T-helper 1 cell (primary cell): ENCODE measurements at places on chromosomes 7 and 10.

DNA sequence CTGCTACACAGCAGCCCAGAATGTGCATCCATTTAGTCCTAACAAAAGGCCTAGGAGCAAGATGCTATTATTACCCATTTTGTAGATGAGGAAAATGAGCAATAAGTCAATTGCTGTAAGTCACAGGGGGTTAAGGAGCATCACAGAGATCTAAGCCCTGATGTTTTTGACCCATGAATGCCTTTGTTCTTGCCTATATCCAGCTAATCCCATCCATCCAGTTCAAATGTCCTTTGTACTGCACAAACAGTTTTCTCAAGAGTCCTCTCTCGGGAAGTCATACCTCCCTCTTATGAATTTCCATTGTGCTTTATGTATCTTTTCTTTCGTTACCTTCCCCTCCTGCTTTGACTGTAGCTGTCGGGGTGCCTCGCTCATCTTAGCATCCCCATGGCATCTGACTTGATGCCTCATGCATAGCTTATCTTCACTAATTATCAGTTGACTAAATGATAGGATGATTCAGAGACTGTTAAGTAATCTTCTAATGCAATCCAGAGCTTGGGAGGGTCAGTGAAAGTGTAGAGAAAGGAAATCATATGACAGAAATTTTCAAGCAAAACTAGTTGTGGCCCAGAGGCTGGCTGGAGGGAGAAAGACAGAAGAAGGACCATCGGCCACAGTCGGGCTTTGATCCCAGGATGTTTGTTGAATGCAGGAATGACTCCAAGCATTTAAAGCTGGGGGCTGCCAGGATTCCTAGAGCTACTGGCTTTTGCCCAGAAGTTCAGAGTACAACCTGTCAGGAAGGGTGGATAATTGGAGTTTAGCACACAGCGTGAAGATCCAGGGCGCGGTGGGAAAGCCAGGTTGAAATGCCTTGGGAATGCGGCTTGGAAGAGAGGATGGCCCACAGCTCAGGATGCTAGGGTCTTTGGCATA lies 23.5 kb downstream of the BLVRA start:
- no peak for DNase-seq

GRCh38 chr7:1842321-1843221 lies 172.5 kb downstream of the ELFN1 start:
- no peak for DNase-seq

- DNase-seq: no peak
Measured at GRCh38 chr10:77072836-77073662, 564.6 kb downstream of the KCNMA1 start.

- DNase-seq: no peak
Measured at GRCh38 chr7:35630024-35630972, 64.6 kb downstream of the HERPUD2 start.

GRCh38 chr7:105212212-105212611 lies 176.5 kb downstream of the SRPK2 start:
- DNase-seq: no peak

DNA sequence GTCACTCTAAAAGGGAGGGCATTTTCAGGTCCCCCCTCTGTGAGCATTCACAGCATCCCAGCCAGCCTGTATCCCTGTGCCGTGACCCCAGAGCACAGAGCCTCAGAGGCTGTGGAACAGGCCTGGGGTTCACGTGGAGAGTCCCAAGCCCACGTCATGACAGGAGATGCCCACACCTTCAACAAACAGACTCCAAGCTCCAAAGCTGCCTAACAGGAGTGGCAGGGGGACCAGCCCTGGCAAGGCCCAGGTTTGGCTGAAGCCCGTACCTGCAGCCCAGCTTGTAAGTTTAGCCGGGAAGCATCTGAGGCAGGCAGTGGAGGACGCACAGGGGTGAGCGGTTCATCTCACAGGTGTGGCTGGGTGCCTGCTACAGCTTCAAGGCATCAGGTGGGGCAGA lies 33.5 kb downstream of the LHPP start:
- DNase-seq: no peak

DNA sequence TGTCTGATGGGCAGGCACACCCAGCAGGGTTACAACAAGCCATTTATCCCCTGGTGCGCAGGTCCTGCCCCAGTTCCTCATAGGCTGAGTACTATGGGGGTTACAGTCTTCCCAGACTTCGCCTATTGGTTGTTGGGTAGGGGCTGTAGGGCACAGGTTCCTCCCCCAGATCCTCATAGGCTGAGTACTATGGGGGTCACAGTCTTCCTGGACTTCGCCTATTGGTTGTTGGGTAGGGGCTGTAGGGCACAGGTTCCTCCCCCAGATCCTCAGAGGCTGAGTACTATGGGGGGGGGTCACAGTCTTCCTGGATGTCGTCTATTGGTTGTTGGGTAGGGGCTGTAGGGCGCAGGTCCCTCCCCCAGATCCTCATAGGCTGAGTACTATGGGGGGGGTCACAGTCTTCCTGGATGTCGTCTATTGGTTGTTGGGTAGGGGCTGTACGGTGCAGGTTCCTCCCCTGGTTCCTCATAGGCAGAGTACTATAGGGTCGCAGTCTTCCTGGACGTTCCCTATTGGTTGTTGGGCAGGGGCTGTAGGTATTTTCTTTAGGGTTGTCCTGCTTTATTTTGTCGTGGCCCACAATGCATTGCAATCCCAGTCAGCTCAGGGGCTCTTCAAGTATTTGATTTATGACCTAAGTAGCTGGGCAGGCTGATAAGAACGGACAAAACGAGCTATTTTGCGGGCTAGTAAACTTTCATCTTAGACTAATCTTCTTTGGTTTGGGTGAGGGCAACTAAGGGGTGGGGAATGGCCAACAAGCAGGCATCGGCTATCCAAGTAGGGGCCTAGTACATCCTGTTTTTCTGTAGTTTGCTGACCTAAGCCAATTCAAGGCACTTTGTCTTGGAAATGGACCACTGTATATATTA lies 3.4 kb downstream of the LRRC27 start:
- no peak for DNase-seq

GRCh38 chr10:103676851-103677417 lies 178.4 kb downstream of the SH3PXD2A start:
- DNase-seq: no peak

DNA sequence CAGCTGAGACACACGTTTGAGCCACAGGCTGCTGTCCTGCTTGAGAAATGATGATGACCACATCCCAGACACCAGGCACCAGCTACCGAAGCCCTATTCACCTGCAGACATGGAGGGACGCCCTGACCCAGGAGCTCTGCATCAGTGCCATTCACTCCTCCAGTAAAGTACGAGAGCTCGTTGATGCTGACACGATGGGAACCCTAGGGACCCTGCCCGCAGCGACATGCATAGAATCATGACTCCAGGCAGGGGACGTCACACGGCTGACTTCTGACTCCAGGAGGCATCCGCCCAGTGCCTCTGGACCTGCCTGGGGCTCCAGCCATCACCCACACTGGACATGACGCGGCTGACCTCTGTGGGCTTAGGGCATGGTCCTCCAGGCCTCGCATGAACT lies 129.9 kb downstream of the ADARB2 start:
- DNase-seq: no peak

DNA sequence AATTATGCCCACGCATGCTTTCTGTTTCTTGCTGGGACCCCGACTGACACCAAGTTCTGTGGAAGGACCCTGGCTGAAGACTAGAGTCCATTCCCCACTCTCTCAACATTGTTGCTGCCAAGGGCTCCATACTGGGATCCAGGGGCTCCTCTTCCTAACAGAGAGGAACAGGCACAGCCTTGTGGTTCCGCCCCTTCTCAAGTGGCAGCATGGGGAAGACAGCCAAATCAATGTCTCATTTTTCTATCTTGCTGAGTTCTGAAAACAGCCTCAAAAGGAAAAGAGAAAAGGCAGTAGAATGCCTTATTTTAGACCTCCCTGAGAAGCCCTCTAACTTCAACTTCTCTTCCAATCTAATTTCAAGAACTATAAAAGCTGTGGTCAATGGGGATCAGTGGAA lies 23.7 kb upstream of the LAMB1 start:
- no peak for DNase-seq

DNA sequence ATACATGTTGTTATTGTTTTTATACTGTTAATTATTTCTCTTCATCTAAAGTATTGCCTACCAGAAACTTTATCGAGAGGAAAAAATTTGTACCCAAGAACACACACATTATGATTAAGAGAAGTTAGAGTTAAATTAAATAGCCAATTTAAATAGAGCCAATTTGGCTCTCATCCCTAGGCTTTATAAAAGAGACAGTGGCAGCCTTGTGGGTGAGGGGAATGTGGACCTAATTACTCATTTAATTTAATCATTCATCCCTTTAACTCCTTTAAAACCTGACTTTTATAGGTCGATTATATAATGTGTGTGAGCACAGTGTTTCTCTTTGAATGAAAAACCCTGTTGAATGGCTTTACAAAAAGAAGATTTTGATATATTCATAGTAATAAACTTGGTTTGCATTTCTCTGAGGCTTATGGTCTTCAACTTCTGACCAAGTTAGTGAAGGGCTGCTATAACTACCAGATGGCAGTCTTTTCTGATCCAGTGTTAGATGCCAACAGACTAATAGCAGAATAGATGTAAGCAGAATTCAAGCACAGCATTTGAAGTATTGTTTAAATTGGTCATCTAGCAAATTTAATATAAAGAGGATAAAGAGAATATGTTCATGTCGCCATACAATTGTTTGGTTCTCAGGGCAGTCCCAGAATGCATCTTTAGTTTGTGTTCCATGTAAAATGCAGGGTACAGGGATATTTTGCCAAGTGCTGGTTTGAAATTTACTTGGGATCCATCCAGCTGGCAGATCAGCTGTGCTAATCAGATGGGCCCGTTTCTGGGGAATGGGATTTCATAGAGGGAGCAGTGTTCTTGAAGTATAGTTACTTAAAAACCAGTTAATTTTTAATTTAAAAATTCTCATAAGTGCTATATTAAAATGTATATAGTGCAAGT lies 25.3 kb downstream of the ADD3 start:
- DNase-seq: no peak

DNA sequence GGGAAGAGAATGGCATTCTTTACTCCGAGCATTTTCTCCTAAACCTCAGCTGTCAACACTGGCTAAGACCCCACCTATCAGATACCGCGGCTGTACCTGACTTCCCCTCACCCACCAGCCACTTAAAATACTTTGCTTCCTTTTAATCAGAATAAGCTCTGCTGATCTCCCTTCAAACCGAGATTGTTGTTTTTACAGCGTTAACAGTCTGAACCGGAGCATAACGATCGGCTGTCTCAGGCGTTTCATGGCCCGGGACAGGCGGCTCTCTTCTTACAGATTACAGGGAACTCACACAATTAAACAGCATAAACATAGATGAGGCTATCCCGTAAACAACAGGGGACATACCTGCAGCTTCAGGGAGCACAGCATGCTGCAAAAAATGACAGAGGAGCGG lies 174.3 kb upstream of the RNF32 start:
- no peak for DNase-seq

DNA sequence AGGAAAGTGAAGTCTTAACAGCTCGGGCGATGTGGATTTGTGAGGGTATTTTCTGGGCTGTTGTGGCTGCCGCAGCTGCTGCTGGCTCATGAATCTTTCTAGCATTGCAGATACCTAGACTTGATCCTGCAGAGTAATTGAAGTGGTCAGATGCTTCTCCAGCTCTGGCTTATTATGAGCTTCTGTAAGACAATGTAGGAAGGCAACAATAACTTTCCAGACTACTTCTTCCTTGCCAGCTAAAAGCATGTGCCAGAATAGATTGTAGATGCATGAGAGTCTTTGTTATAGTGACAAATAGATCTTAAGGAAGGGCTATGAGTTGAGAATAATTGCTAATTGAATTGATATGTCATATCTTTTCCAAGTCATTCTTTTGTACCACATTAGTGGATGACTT lies 461.4 kb upstream of the POT1 start:
- DNase-seq: no peak

- no peak for DNase-seq
Measured at GRCh38 chr10:28533186-28533564, 257 bp downstream of the WAC start.

- DNase-seq: no peak
Measured at GRCh38 chr7:80279760-80280159, 145.1 kb downstream of the GNAI1 start.

DNA sequence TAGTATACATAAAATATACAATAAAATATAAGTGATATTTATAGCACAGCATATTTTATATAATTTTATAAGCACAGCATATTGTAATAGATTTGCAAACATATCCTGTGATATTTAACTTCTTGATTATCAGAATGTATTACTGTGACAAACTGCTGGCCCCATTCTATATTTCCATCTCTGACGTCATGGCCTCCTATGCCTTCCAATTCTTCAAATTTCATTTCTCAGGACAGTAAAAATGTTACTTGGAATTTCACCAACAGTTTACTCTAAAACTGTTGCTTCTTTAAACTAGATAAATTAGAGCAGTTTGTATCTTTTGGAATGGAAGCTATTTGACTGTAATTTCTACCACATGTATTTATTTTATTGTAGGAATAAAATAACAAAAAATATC lies 102.5 kb upstream of the SLC25A13 start:
- DNase-seq: no peak

GRCh38 chr7:143516981-143517380 lies 39.3 kb downstream of the TAS2R41 start:
- no peak for DNase-seq
